ENCODE measurements at places on chromosomes 6 and 20.

DNA sequence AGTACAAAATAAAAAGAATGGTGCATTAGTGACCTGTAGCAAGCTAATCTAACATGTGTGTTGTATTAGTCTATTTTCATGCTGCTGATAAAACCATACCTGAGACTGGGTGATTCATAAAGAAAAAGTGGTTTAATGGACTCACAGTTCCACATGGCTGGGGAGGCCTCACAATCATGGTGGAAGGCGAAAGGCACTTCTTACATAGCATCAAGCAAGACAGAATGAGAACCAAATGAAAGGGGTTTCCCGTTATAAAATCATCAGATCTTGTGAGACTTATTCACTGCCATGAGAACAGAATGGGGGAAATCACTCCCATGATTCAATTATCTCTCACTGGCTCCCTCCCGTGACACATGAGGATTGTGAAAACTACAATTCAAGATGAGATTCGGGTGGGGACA, 45.4 kb upstream of the AIG1 start:
- no peak for DNase-seq

DNA sequence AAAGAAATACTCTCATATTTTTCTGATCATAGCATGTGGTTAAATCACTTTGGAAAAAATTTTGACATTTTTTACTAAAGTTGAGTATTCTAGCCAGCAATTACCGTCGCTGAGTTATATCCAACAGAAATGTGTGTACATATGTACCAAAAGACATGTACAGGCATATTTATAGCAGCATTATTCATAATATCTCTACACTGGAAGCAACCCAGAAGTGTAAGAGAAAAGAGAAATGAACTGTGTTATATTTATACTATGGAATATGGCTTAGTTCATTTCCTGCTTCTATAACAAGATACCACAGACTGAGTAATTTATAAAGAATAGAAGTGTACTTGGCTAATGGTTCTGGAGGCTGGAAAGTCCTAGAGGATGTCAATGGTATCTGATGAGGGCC, 474.0 kb upstream of the GJE1 start:
- no peak for DNase-seq

DNA sequence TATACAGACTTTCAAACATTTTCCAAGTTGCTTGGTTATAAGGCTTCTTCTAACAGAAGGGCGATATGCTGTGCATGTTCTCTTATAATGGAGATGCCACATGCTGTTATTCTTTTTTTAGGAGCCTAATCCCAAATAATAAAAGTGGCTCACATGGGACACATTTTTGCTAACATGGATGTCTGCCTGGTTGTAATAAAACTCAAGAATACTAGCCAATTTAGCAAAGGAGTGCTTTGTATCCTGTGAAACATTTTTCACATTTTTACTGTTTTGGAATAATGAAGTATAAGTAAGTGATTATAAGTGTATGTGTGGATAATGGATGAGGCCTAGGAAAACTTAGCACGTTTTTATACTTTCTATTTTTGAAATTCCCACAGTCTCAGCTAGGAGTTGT, 312.2 kb downstream of the LAMA2 start:
- no peak for DNase-seq

- no peak for DNase-seq
These were observed 25.0 kb downstream of the TAB2 start for GRCh38 chr6:149342525-149342924.
